ENCODE measurements at places on chromosomes 1 and 21.

DNA sequence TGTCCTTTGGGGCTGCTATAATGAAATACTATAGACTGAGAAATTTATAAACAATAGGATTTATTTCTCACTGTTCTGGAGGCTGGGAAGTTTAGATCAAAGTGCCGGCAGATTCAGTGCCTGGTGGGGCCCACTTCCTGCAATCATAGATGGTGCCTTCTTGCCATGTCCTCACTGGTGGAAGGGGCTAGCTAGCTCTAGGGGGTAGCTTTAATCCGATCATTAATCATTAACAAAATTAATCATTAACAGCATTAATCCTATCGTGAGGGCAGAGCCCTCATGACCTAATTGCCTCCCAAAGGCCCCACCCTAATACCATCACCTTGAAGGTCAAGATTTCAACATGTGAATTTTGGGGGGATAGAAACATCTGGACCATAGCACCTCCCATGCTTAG, 124.3 kb downstream of the TRABD2B start:
- DNase-seq: no peak

GRCh38 chr1:112995890-112996289, 39.9 kb upstream of the SLC16A1 start:
- DNase-seq: no peak

DNA sequence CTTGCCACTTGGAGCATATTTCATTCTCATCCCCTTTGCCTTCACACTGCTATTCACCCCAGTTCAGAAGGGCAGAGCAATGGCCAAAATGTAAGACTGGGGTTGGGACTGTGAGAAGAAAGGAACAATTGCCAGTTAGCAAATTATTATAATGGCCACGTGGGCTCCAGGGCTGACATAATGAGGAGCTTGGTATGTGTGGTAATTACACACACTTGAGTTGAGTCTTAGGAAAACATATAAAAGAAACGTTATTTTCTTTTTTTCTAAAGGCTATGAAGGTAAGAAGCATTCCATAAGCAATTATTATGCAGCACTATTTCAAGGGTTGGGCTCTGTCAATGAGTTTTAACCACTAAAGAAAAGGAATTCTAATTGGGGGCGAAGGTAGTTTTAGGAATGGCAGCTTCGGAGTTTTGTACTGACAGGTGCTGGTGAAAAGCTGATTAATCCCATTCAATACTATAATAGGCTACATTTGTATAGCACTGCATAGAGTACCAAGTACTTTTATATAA, 32.5 kb upstream of the BCL10 start:
- DNase-seq: no peak

- DNase-seq: no peak
Observed at GRCh38 chr1:193402037-193402436, 215.6 kb upstream of the B3GALT2 start.
